Kasumi-1 (cell line): ENCODE measurements at places on chromosomes 13 and 19.

GRCh38 chr13:111861766-111862366 is 205.1 kb upstream of the SOX1 start:
- DNase-seq, result no peak

DNA sequence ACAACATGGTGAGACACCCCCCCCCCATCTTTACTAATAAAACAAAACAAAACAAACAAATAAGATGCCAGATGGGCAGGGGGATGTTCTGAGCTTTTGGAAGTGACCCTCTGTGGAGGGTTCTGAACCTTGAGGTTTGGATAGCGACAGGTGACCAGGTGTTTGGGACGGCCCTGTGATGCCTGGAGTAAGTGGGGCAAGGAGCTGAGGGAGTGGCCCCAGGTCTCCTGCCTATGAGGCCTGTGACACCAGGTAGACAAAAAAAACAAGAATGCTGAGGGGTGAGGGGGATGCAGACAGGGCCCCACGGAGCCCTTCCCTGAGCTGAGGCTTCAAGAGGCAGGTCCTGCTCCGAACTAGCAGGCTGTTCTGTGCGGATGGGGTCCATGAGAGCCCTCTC is 9.2 kb downstream of the ADGRE2 start:
- DNase-seq, result no peak

GRCh38 chr19:30403203-30403985 is 31.2 kb downstream of the ZNF536 start:
- no peak for DNase-seq

DNA sequence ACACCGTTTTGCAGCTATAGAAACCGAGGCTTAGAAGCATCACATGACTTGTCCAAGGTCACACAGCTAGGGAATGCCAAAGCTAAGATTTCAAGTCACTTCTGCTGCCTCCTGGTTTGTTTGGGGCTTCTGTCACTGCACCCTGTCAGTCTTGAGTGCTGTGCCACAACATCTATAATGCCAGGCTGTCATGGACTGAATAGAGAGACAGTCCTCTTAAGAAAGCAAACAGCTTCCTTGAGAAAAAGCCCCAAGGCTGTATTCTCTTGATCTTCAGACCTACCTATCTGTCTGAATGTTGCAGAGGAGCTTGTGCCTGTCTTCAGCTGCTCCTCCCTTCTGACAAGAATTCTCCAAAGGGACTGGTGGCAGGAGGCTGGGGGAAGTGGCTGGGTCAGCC is 81.6 kb downstream of the OLFM4 start:
- no peak for DNase-seq

DNA sequence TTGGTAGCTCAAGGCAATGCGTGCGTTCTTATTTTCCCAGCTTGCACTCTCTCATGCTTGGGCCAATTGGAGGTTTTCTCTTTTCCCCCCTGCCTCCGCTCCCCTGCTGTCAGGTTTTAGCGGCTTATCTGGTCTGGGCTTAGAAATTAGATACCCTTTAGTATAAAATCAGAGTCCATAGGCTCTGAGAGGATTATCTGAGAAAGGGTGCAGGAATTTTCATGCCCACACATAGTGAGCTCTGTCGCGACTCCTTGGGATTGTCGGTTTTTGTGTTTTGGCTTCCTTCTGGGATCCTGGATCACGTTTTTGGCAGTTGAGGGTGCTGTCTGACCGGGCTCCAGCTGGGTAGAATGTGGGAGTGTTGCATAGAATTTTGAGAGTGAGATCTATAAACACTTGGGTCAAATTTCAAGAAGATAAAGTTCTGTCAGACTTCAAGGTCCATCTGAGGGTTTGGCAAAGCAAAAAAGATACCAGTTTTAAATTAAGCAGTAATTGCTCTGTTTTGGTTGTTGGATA is 12.4 kb downstream of the CHAF1A start:
- DNase-seq, result no peak

GRCh38 chr19:47068876-47069406 is 20.5 kb upstream of the TMEM160 start:
- no peak for DNase-seq

DNA sequence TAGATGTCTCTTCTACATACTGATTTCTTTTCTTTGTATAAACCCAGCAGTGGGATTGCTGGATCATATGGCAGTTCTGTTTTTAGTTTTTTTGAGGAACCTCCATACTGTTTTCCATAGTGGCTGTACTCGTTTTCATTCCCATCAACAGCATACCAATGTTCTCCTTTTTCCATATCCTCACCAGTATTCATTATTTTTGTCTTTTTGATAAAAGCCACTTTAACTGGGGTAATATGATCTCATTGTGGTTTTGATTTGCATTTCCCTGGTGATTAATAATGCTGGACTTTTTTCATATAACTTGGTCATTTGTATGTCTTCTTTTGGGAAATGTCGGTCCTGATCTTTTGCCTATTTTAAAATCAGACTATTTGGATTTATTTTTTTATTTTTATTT is 108.5 kb downstream of the PAN3 start:
- no peak for DNase-seq

- no peak for DNase-seq
These were observed 812.0 kb downstream of the DACH1 start for GRCh38 chr13:71055047-71055446.

DNA sequence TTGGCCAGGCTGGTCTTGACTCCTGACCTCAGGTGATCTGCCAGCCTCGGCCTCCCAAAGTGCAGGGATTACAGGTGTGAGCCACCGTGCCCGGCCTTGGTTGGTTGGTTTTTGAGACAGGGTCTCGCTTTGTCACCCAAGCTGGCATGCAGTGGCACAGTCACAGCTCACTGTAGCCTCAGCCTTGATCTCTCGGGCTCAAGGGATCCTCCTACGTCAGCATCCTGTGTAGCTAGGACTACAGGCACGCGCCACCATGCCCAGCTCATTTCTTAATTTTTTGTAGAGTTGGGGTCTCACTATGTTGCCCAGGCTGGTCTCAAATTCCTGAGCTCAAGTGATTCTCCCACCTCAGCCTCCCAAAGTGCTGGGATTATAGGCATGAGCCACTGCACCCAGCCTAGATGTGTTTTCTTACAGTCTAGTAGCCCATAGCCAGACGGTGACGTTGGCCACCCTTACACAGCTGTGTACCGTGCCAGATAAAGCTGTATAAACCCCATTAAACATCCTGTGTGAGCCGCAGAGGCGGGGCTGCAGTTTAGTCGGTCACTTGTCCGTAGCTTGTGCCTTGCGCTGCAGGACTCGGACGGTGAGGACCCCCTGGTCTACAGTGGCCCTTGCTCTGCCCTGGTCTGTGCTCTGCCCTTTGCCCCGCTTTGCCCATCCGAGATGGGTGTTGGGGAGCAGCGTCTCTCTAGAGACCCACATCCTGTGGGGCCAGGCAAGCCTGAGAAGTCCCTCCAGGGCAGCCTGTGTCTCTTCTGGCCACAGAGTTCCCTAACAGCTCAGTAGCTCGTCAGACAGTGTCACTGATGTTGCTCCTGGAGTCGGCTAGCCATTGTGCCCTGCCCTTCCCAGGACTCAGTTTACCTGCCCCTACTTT is 9.8 kb downstream of the IRF3 start:
- DNase-seq, result no peak

DNA sequence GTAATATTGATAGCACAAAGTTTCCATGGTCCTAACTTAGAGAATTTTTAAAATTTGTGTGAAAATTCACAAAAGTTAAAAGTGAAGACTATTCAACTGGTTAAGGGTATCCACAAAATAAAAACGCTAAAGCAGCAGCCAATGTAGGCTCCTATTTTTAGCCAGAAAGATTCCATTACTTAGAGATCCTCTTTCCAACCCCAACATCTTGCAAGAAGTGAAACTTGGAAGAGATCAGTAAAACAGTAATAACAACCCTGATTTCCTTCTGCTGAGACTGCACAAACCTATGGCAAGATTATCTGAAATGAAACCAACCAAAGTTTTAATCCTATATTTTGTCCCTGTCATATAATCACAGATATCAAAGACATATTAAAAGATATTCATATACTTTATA is 8.5 kb downstream of the TBC1D4 start:
- DNase-seq, result no peak

- peak; percentile 15 for DNase-seq
These were observed 60.7 kb downstream of the MCF2L start for GRCh38 chr13:113029487-113030258.

DNA sequence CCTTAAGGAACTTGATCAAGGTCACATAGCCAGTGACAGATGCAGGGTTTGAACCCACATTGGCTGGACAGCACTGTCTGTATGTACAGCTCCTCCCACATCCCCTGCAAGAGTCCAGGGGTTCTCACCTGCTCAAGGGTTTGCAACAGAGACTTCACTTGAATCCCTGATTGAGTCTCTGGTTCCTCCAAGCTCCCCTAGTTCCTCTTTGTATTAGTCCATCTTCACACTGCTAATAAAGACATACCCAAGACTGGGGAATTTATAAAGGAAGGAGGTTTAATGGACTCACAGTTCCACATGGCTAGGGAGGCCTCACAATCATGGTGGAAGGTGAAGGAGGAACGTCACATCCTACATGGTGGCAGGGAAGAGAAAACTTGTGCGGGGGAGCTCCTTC is 72.8 kb upstream of the CLDN10 start:
- DNase-seq, result peak; percentile 30

DNA sequence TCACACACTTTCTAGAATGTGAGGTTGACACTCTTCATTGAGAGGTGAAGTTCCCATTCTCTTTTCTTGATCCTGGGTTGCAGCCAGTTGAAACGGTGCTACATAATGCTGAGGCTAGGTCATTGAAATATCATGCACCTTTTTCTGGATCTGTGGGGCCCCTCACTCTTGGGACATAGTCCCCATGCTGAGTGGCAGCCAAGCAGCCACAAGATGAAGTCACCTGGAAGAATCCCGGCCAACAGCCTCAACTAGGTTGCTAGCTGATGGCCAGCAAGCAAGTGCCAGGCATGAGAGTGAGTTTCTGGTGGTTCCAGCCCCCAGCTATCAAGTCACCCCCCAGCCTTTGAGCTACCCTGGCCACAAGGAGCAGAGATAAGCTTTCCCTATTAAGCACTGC is 148.5 kb upstream of the TSHZ3 start:
- DNase-seq, result no peak

DNA sequence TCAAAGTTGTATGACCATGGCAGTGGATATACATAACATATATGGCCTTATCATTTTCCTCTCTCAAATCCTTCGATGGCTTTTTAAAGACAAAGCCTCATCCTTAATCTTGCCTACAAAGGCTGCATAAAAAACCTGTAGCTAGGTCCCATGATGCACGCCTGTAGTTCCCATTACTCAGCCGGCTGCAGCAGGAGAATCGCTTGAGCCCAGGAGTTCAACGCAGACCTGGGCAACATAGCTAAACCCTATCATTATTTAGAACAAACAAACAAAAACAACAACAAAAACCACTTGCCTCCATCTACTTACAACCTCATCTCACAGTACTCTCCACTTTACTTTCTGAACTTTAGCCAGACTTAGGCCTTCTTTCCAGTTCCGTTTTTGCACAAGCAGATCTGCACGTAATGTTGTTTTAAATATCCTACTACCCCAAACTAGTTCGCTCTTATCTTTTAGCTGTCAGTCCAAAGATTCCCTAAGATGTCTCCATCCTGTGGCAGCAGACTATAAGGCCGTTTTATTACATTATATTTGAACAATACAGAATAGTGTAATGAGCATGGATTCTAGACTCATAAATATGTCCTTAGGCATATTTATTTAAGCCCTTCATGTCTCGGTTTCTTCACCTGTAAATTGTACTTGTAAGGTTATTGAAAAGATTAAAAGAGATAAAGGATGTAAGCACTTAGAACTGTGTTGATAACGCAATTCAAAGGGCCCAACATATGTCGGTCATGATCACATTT is 969 bp upstream of the POMP start:
- peak; percentile 23 for DNase-seq

GRCh38 chr13:30881191-30881651 is 24.9 kb upstream of the MEDAG start:
- DNase-seq, result no peak
